Spinal cord (tissue), 10 donors: ENCODE measurements at places on chromosomes 1 and 21. TPM values are rescaled to one million over a fixed set of nuclear protein-coding genes. Genes with fewer than 3 reads are reported as not detected.

The KANK4 gene
- polyA plus RNA-seq = 16.2 TPM

The FNDC10 gene
- polyA plus RNA-seq = 43.6 TPM

The SERPINC1 gene
- polyA plus RNA-seq = not detected

The PDXK gene
- polyA plus RNA-seq = 109 TPM

The SON gene
- 241 TPM for polyA plus RNA-seq

The C1orf141 gene
- 1.9 TPM for polyA plus RNA-seq

The TINAGL1 gene
- 11.0 TPM for polyA plus RNA-seq

The RNU11 gene
- not detected for polyA plus RNA-seq

The CHRM3 gene
- 19.5 TPM for polyA plus RNA-seq

The TNFRSF4 gene
- polyA plus RNA-seq = 1.0 TPM

The SH2D1B gene
- polyA plus RNA-seq = not detected

The IL10 gene
- 0.52 TPM for polyA plus RNA-seq

The KDM1A gene
- 127 TPM for polyA plus RNA-seq

The KIF21B gene
- 102 TPM for polyA plus RNA-seq

The DDR2 gene
- polyA plus RNA-seq = 12.5 TPM

The FCRL6 gene
- not detected for polyA plus RNA-seq

The TRNP1 gene
- polyA plus RNA-seq = 50.6 TPM

The BRDT gene
- not detected for polyA plus RNA-seq

The ADAMTS5 gene
- polyA plus RNA-seq = 5.2 TPM

The HORMAD1 gene
- not detected for polyA plus RNA-seq

The KIAA1614 gene
- 4.3 TPM for polyA plus RNA-seq

The ATAD3C gene
- 2.3 TPM for polyA plus RNA-seq

The ZYG11A gene
- polyA plus RNA-seq = 0.06 TPM

The OR2L5 gene
- polyA plus RNA-seq = not detected

The AGBL4 gene
- 3.8 TPM for polyA plus RNA-seq

The SFN gene
- 0.32 TPM for polyA plus RNA-seq

The NBL1 gene
- 94.4 TPM for polyA plus RNA-seq

The KCNJ15 gene
- polyA plus RNA-seq = 1.4 TPM

The HFM1 gene
- 9.2 TPM for polyA plus RNA-seq

The FCGR3B gene
- polyA plus RNA-seq = 0.53 TPM

The AVPR1B gene
- polyA plus RNA-seq = 0.12 TPM

The HTR6 gene
- 2.5 TPM for polyA plus RNA-seq

The BCAN gene
- 1,252 TPM for polyA plus RNA-seq

The CYP4A22 gene
- 0.55 TPM for polyA plus RNA-seq

The OXCT2 gene
- 2.3 TPM for polyA plus RNA-seq

The VANGL2 gene
- polyA plus RNA-seq = 67.0 TPM

The JAM2 gene
- 90.7 TPM for polyA plus RNA-seq
